MCF 10A (cell line): ENCODE measurements at places on chromosomes 1 and 21.

GRCh38 chr21:25767921-25768320 lies 33.1 kb downstream of the GABPA start:
- no peaks in the 10 kb centered on the region for H3K27me3 ChIP-seq
- H3K36me3 ChIP-seq = peaks cover 40% of the 10 kb centered on the region
- no peak for DNase-seq
- no peak overlapping the region for H3K27ac ChIP-seq

DNA sequence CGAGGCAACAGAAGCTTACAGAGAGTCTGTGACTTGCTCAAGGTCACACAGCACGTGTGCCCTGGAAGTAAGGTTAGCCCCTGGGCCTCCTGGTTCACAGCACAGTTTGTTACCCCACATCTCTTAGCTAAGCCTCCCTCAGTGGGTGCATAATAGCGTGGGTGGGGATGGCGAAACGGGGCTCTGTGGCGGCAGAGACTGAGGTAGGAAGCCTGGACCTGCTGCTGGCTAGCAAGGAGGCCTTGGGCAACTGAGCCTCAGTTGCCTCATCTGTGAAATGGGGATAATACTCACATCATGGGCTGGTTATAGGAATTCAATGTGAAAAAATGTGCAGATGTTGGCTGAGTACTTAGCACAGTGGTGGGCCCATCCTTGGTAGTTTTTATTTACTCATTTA lies 596 bp downstream of the PADI4 start:
- no peaks in the 10 kb centered on the region for H3K27me3 ChIP-seq
- no peak overlapping the region for H3K27ac ChIP-seq
- H3K4me3 ChIP-seq = no peak overlapping the region
- DNase-seq = peak; percentile 14
- H3K36me3 ChIP-seq = no peaks in the 10 kb centered on the region

- H3K36me3 ChIP-seq = no peaks in the 10 kb centered on the region
- peak overlapping the region; percentile 76 for H3K4me3 ChIP-seq
- peak; percentile 96 for DNase-seq
- peaks cover 22% of the 10 kb centered on the region for H3K4me1 ChIP-seq
These were observed 14.7 kb upstream of the KCNE1 start for GRCh38 chr21:34526618-34527290.

DNA sequence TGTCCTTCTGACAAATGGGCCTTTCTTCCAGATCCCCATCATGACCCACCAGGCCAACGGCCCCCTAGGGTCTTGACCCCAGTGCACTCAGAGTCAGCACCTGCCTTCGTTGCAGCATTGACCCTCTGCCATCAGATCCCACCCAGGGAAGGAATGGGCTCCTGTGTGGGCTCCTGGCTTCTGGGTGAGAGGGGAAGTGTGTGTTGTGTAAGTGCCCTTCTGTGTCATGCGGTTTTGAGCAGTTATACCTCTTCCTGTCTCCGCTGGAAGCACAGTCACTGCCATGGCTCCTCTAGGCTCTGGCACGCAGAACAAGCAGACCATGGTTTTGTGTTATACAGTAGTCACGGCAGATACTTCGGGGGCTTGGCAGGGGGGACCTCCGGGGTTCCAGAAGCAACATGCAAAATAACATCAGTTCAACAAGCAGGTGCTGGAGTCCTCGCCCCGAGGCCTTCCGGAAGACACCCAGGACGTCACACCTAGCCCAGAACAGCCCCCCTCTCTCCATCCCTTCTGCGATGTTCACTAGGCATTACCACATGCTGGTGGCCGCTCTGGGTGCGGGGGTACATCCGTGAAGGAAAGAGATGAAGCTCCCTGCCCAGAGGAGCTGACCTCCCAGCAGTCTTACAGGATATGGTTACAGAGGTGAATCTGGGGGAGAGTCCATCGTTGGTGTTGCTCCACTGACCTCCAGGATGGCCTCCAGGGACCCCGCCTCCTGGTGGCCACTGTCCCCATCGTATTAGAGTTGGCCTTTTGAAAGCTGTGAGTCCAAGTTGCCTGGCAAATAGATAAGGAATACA lies 17.4 kb upstream of the KCNAB2 start:
- peak; percentile 71 for DNase-seq
- no peak overlapping the region for H3K4me3 ChIP-seq
- H3K27me3 ChIP-seq = no peaks in the 10 kb centered on the region
- peaks cover 23% of the 10 kb centered on the region for H3K4me1 ChIP-seq
- H3K36me3 ChIP-seq = peaks cover 6% of the 10 kb centered on the region

DNA sequence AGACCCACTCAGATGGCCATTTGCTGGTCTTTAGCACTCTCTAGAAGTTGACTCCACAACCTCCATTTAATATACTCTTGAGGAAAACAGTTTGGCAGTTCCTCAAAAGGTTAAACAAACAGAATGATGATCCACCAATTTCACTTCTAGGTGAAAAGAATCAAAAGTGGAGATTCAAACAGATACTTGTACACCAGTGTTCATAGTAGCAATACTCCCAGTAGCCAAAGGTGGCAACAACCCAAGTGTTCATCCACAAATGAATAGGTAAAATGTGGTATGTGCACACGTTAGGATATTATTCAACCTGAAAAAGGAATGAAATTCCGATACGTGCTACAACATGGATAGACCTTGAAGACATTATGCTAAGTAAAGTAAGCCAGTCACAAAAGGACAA lies 6.3 kb downstream of the PRCC start:
- peaks cover 65% of the 10 kb centered on the region for H3K4me1 ChIP-seq
- no peak overlapping the region for H3K4me3 ChIP-seq
- H3K27me3 ChIP-seq = no peaks in the 10 kb centered on the region
- H3K36me3 ChIP-seq = peaks cover 61% of the 10 kb centered on the region

GRCh38 chr1:214124915-214125314 lies 137.1 kb downstream of the PROX1 start:
- no peak for DNase-seq
- no peaks in the 10 kb centered on the region for H3K36me3 ChIP-seq
- H3K4me1 ChIP-seq = peaks cover 6% of the 10 kb centered on the region
- peaks cover 8% of the 10 kb centered on the region for H3K27me3 ChIP-seq

DNA sequence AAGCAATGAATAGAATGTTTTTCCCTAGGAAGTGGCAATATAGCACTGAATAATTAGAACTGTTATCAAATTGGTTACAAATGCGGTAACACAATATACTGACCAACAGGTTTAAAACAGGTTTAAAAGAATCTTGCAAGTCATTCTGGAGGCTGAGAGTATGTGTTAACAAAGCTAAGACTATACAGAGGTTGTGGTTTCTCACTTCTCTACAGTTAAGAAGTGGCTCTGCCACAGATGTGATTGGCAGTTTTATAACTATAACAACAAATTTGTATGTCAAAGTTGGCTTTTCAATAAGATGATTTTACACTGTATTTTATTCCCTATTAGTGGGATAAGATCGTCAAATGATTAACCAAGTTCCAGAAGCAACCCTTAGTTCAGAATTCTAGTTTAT lies 7.1 kb downstream of the ANGEL2 start:
- H3K27ac ChIP-seq = no peak overlapping the region
- peaks cover 8% of the 10 kb centered on the region for H3K4me1 ChIP-seq
- no peak overlapping the region for H3K4me3 ChIP-seq

- DNase-seq = no peak
- no peak within 1 kb of the TSS for H3K4me3 ChIP-seq
- H3K27me3 ChIP-seq = no peaks in the 10 kb centered on the region
- H3K4me1 ChIP-seq = no peaks in the 10 kb centered on the region
- H3K27ac ChIP-seq = no peak within 1 kb of the TSS
- H3K36me3 ChIP-seq = no peaks in the 10 kb centered on the region
These were observed at the start of gene RGS21 for GRCh38 chr1:192316942-192317450. RGS21 (plus strand) TSS chr1:192316992; CDS start chr1:192343037, 26,045 bp downstream.

GRCh38 chr1:50393522-50394120 lies 29.6 kb downstream of the DMRTA2 start:
- no peak overlapping the region for H3K27ac ChIP-seq
- H3K4me3 ChIP-seq = no peak overlapping the region
- peaks cover 11% of the 10 kb centered on the region for H3K27me3 ChIP-seq

GRCh38 chr1:228891272-228892034 lies 156.2 kb downstream of the RHOU start:
- H3K4me1 ChIP-seq = no peaks in the 10 kb centered on the region
- DNase-seq = no peak
- no peak overlapping the region for H3K4me3 ChIP-seq
- peaks cover 49% of the 10 kb centered on the region for H3K27me3 ChIP-seq
- H3K36me3 ChIP-seq = no peaks in the 10 kb centered on the region
